Neural crest cell (in vitro differentiated cells): ENCODE measurements at places on chromosomes 7 and 10.

- DNase-seq: no peak
Observed at GRCh38 chr10:117543225-117544003, 868 bp downstream of the EMX2 start.

- DNase-seq: no peak
Observed at GRCh38 chr7:372932-373791, 83.2 kb downstream of the FOXL3 start.

DNA sequence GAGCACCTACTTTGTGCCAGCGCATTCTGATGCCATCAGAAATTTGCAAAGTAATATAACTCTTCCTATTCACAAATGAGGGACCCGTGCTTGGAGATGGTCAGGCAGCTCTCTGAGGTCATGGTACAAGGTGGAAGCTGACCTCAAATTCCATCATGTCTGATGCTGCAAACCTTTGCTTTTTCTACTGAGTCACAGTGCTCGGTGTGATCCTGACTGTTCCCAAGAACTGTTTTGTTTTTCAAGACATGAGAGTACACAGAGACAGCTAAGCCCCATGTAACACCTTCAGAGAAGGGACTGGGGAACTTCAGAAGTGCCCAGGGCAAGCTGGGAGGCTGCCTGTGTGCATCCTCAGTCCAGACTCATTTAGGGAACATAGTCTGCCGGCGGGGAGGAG is 111.3 kb downstream of the FRMD4A start:
- DNase-seq: no peak

GRCh38 chr7:42502022-42502421 is 265.0 kb upstream of the GLI3 start:
- DNase-seq: no peak

DNA sequence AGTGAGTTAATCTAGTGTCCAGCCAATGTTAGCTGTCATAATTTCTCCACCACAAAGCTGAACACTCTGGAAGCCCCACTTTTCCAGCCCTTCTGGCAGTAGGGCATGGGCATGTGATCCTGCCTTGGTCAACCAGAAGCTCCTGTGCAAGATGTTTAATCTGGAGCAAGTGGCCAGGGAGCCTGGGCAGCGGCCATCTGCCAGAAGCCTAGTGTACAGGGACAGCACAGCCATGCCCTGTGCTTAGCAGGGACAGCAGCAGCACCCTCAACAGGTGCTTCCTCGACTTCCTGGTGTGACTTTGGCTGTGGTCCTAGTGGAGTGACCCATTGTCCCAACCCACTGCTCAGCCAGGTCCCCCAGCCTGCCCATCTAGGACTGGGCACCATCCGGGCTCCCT is 10.3 kb downstream of the RBP3 start:
- DNase-seq: no peak

DNA sequence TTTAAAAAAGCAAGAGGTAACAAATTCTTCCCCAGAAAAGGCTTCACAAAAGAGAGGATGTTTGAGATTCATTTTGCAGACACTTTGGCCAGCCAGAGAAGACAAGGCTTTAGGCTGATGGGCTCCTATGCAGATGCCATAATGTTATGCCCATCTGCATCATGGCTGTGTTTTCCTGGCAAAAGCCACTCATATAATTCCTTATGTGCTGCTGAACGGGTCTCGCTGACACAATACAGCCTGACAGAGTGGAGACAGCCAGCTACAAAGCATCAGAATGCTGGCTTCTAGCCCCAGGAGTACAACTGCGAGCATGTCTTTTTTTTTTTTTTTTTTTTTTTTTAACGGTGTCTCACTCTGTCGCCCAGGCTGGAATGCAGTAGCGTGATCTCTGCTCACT is 1157.4 kb upstream of the AUTS2 start:
- no peak for DNase-seq

DNA sequence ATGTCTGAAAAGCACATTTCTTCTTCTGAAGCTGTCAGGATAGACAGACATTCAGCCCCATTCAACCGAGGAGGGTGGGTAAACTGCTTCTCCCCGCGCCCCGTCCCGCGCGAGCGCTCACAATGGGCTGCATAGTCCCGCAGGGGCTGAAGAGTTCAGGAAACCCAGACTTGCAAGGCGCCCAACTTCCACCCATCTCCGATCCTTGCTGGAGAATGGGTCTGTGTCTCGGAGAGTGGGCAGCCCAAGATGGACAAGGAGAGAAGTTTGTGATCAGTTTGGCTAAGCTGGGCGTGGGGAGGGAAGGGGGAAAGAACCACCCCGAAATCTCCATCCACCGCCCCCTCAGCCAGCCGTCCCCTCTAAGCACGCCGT is 686 bp downstream of the AASS start:
- peak; percentile 37 for DNase-seq

GRCh38 chr10:51892965-51893658 is 193.7 kb upstream of the CSTF2T start:
- DNase-seq: peak; percentile 4

GRCh38 chr7:136446751-136447150 is 421.7 kb upstream of the CHRM2 start:
- no peak for DNase-seq

GRCh38 chr10:131790021-131790420 is 110.8 kb upstream of the PPP2R2D start:
- no peak for DNase-seq

DNA sequence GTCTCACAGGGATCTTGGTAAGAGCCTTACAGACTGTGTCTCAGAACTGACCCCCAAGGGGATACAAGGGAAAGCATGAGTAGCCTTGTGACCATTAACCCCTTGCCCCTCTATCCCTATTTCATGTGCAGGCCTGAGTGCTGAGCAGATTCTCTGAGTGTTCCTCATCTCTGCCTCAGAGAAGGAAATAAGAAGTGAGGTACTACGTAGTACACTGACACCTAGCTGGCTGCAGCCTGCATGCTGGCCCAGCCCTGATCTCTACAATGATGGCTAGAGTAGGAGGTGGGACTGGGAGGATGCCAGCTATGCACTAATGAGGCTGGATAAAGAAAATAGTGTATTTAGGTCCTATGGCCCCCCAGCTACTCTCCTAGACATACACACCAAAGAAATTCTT is 174.9 kb upstream of the HPS1 start:
- DNase-seq: no peak

- DNase-seq: no peak
Observed at GRCh38 chr10:120253131-120253530, 203.9 kb upstream of the PLPP4 start.

DNA sequence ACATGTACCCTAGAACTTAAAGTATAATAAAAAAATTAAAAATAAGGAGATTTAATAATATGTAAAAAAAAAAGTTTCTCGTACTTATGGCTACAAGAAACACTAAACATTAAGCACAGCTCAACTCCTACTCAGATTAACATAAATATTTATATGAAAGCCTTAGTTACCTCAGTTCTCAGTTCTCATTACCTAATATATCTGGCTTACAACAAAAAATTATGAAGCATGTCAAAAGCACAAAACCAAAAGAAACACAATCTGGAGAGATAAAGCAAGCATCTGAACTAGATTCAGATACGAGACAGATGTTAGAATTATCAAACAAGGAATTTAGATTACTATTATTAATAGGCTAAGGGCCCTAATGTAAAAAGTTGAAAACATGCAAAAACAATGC is 40.1 kb downstream of the RNF133 start:
- DNase-seq: no peak

- no peak for DNase-seq
Observed at GRCh38 chr7:25707768-25708620, 444.0 kb upstream of the NFE2L3 start.

DNA sequence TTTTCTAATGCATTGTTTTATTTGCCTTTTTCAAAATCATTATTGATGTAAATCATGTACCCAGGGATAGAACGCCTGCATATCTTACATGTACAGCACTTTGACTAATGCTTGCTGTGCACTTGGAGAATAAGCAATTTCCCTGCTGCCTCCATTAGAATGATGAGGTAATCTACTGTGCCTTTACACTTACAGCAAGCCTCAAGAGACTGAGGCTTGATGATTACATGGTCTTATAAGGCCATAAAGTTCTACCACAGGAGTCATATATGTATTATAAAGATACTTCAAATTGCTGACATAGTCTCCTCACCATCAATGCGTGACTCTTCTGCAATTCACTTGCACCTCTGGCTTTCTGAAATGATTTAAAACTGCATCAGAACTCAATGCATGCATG is 328.6 kb upstream of the HGF start:
- DNase-seq: no peak

DNA sequence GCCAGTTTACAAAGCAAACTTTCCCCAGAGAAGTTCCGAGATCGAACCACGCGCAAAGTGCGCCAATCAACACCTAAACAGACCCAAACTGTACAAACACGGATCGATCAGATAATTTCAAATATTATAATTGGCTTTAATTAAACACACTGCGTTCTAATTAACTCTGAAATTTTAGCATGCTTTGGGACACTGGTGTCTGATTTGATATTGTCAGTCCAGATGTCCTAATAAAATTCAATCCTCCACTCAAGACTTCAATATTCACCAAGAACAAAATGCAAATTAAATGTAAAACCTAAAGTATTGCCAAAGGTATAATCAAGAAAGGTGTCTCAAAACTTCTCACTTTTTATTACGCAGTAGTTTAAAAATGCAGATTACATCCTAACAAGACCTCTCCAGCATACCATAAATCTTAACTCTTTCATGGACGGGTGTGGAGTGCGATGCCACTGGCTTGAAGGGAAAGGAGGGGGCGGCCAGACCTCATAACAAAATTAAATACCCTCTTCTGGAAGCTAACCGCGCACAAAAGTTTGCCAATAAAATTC is 5.9 kb upstream of the EBF3 start:
- DNase-seq: no peak

DNA sequence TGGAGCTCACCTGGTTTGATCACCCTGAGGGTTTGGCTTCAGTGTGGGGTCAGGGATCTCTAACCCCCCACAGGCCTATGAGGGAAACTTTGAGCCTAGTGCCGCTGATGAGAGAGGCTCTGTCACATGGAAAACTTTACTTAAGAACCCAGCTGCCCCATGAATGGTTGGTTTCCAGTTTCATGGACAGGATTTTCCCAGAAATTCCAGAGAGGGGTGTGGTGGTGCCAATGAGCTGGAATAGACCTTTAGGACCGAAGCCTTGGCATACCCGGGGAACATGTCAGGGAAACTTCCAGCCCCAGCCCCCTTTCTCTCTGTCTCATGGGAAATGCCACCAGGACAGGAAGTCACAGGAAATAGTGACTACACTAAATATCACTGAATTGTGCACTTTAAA is 36.9 kb downstream of the AKR1B1 start:
- DNase-seq: no peak

DNA sequence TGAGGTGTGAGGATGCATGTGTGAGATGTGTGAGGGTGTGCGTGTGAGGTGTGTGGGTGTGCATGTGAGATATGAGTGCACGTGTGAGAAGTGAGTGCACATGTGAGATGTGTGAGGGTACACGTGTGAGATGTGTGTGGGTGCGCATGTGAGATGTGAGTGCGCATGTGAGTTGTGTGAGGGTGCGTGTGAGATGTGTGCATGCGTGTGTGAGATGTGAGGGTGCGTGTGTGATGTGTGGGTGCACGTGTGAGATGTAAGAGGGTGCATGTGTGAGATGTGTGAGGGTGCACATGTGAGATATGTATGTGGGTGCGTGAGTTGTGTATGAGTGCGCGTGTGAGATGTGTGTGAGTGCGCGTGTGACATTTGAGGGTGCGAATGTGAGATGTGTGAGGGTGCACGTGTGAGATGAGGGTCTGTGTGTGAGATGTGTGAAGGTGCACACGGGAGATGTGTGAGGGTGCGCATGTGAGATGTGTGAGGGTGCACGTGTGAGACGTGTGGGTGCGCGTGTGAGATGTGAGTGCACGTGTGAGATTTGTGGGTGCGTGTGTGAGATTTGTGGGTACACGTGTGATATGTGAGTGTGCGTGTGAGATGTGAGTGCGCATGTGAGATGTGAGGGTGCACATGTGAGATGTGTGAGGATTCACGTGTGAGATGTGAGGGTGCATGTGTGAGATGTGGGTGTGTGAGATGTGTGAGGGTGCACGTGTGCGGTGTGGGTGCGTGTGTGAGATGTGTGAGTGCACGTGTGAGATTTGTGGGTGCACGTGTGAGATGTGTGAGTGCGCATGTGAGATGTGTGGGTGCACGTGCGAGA is 30.5 kb downstream of the PPIF start:
- DNase-seq: peak; percentile 0

- no peak for DNase-seq
Observed at GRCh38 chr7:110750931-110751605, 339.9 kb upstream of the LRRN3 start.

DNA sequence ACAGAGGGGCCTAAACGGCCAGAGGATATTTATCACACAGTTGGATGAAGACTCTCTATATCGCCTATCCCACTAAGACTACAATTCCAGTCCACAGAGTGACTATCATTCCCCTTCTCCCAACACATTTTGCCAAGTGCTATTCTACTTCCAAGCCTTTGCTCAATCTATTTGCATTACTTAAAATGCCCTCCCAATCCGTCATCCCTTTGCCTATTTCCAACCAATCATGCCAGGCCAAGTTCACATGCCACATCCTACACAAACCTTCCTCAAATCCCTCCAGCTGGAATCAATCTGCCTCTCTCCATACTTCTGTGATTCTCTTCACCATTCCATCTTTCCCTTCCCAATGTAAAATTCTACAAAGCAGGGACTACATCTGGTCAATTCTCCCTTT is 38.2 kb downstream of the SMURF1 start:
- DNase-seq: no peak

GRCh38 chr7:156194813-156195212 is 382.6 kb upstream of the SHH start:
- no peak for DNase-seq

DNA sequence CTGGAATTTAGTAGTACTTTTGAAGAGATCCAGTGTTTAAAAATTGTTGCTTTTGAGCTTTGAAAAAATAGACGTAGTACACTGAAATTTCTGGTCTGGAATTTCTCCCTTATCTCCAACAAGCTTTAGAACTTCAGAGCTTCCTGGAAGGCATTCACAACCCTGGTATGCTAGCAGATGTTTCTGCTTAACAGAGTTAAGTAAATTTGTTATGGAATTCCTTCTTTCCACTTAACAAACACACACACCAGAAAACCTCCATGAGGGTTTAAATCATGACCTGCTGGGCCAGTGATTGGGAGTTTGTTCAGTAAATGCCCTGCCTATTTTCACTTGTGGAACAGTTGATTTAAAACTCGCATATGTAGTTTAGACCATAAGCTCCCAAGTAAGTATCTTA is 13.7 kb downstream of the ASB15 start:
- no peak for DNase-seq

- DNase-seq: no peak
Observed at GRCh38 chr10:131872827-131873375, 27.9 kb upstream of the PPP2R2D start.
